Pancreas (tissue), 10 donors: ENCODE measurements at places on chromosomes 3 and 15. TPM values are rescaled to one million over a fixed set of nuclear protein-coding genes. Genes with fewer than 3 reads are reported as not detected.

The CORO2B gene
- total RNA-seq = 3.3 TPM

The FHIT gene
- 15.7 TPM for total RNA-seq

The PLAAT1 gene
- 0.55 TPM for total RNA-seq

The BBX gene
- 23.8 TPM for total RNA-seq

The SST gene
- total RNA-seq = 213 TPM

The ENTPD3 gene
- total RNA-seq = 21.1 TPM

The CCK gene
- not detected for total RNA-seq

The C2CD4B gene
- 30.2 TPM for total RNA-seq

DNA sequence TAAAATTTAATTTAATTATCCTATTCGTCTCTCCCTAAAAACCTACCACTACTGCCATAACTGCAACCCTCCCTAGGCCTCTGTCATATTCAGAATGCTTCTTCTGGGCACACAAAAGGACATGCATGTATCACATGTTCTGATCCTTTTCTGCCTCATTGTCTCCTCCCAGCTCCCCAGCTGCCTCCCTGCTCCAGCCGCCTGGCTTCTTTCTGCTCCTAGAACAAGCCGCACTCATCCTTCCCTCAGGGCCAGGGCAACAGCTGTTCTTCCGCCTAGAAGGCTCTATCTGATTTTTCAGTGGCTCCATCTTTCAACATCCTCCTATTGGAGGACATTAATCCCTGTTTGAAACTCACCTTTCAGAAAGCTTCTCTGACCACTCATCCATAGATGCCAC lies 38.6 kb downstream of the TMED3 start:
- no peak for DNase-seq

DNA sequence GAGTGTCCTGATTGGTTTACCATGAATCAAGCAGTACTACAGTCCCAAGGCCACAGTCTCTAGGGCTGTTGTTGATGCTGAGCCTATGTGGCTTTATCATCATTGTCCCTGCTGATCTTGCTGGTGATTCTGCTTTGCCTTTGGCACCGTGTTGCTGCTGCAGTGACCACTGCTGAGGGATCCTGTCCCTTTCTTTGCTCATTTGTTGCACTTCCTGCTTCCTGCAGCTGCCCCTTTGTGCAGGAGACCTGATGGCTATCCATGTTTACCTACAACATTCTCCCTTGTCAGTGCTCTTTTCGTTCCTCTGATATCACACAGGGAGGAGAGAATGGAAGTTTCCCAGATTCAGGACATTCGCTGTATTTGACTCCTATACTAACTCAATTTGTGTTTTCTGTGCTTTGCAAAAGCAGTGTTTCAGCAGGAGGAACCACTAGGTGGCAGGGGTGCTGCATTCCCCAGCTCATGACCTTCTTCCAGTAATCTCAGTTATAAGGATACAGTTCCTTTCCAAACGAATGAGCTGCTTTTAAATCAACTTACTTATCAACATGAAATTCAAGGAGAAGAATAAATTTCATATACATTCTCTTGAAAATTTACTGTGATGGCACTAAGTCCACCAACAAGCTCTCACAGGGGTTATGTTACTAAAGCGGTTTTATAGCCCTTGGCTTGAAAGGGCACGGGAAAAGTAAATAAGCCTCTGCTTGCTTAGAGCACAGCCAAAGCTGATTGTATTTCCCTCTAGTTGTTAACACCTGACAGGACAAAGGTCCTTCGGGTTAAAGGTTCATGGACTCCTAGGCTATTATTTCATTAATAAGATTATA lies 9.7 kb upstream of the THUMPD3 start:
- DNase-seq = no peak

- no peak for DNase-seq
Observed at GRCh38 chr3:134143828-134144401, 106.7 kb downstream of the RYK start.

DNA sequence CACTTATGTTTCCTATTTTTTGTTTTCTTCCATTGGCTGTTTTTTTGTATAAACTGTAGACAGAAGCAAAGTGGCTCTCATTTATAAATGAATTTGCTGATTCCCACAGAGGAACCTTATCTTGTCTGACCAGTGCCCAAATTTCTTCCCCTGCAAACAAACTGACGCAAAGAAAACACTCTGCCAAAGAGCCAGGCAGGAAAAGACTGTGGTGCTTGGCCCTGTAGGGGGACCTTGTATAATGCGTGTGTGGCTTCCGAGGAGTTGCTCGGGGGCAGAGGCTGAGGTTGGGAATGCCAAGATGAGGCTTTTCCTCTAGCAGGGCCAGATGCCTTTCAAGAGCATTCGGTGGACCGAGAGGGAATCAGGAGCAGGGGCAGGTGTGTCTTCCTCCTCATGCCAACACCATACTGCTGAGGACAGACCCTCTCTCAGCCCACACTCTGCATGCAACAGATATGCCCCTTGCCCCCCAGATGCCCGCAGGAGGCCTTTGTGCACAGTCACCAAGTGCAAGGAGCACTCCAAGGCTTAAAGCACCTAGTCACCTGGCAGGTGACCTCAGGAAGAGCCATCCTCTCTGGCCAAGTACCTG lies 104.3 kb upstream of the ABHD17C start:
- DNase-seq = no peak

GRCh38 chr3:17115186-17115585 lies 230.4 kb downstream of the PLCL2 start:
- DNase-seq = no peak

DNA sequence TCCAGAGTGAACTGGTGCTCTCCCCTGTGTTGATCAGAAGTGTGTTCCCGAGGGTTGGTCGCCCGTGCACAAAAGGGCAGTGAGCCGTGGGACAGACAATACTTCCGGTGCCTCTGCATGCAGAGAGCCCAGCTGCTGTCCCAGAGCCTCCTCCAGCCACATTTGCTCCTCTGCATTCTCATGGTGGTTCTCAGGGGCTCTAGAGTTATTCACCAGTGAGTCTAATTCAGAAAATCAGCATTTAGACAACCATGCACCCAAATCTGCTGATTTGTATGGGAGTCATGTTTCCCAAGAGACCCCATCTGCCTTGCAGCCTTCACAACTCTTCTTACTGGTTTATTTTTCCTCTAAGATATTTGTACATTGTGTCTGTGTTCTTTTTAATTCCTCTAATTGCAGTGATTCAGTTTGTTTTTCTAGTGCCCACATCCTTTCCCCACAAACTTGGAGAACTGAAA lies 107.0 kb upstream of the SPRED1 start:
- no peak for DNase-seq

DNA sequence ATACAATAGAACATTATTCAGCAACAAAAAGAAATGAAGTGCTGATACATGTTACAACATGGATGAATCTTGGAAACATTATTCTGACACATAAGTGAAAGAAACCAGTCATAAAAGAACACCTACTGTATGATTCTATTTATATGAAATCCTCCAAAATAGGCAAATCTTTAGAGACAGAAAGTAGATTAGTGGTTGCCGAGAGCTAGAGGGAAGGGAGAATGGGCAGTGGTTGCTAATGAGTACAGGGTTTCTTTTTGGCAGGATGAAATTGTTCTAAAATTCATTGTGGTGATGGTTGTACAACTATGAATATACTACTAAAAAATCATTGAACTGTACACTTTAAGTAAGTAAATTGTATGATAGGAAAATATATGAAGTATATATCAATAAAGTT lies 6.3 kb upstream of the LRRC58 start:
- DNase-seq = no peak

DNA sequence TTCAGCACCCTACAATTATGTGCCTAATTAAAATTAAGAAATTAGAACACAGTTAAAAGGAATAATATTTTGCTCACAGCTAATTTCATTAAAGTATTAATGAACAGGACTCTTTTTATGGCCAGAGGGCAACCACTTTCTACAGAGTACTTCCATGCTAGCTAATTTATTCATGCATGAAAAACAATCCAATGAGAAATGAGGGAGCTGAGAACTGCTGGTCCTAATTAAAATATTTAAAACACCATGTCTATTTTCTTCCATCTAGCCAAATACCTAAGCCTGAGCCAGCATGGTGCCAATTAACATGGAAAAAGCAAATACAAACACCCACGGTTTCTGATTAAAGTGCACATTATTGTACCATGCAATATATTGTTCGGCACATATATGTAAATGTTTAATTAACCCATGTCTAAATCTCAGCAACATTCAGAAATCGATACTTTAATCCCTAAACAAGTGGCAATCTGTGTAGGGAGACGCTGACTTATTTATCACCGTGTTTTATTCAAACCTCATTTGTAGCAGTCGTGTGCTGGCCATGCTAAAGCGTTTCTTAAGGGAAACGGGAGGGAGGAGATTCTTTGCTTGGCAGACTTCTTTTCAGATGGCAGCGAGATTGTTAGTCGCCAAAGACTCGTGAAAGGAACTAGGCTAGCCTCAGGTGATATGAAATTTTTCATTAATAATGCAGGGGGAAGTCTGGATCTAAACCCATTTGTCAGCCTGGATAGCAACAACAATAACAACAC lies 193.5 kb downstream of the ANXA2 start:
- DNase-seq = no peak

DNA sequence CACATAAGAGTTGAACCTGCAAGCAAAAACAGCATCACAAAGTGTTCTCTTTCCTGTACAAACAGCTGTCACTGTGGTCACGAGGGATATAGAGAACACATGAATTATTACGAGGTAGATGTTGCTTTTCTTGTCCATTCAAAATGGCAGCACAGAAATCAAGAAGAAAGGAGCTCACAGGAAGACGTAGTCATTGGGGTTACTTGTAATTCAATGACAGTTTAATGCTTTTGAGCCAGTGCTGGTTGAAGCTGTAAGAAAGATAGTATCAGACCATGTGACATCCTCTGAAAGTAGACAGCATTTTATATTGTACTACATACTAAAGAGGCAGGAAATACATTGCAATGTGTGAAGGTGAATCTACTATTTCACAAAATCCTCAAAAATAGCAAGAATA lies 140.4 kb downstream of the ABI3BP start:
- no peak for DNase-seq

GRCh38 chr3:66819993-66820501 lies 178.1 kb upstream of the KBTBD8 start:
- no peak for DNase-seq

DNA sequence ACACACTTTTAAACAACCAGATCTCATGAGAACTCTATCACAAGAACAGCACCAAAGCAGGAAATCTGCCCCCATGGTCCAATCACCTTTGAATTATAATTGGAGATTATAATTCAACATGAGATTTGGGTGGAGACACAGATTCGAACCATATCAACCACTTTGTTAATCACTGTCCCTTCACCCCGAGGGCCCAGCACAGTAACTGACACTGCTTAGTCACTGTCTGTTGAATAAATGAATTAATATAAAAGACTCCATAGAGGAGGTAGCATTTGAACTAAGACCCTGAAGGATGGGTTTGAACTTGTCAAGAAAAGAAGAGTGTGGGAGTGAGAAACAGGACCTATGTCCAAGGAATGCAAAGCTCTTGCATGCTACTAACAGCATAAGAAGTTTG lies 276.4 kb downstream of the SHOX2 start:
- no peak for DNase-seq

DNA sequence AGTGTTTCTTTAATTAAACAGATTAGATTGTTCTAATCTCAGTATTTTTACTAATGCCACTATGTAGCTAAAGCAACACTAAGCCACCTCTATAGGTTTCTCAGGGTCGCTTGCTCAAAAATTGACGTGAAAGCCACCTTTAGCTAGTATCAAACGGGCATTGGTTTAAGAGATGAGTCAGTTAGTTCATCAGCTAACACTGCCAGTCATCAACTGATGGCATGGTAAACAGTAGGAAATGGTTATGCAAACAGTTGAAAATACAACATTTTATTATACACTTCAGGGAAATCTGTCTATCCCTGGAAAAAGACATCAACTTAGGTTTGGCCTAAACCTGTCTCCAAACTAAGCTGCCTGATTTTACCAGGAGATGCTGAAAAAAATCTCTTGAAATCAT lies 582.3 kb upstream of the NAALADL2 start:
- no peak for DNase-seq

GRCh38 chr3:138824114-138824506 lies 10.6 kb downstream of the PIK3CB start:
- DNase-seq = no peak

DNA sequence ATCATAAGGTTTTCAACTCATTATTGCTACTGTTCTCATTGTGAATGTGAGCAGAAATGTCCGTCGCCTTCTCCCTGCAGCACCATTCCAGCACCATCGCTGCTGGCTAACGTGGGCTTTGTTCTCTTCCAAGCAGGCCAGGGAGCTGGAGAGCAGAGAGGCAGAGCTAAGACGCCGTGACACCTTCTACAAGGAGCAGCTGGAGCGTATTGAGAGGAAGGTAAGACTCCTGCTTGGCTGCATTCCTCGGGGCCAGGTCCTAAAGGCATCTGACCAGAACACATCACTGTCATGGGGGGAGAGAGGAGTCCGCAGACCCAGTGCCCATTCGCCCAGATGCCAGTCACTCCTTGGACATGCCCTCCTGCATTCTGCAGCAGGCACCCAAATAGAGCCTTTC lies 130.4 kb upstream of the PLXNA1 start:
- DNase-seq = no peak

DNA sequence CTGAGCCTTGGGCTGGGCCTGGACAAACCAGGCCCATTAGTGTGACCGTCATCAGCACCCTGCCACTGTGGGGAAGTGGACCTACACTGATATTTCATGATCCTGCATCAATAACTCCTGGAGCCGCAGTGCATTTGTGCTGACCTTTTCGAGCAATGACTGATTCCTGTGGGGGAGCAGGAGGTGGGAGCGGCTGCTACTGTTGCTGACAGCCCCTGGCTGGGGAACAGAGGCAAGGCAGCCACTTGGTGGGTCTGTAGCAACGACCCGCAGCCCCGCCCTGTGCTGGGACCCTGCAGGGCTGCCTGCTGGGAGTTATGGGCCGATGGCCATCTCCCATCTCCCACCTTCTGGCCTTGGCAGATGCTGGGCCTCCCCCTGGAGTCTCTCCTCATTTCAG lies 42.1 kb downstream of the CCDC33 start:
- no peak for DNase-seq

- no peak for DNase-seq
Observed at GRCh38 chr3:88410259-88410658, 260.5 kb downstream of the C3orf38 start.

DNA sequence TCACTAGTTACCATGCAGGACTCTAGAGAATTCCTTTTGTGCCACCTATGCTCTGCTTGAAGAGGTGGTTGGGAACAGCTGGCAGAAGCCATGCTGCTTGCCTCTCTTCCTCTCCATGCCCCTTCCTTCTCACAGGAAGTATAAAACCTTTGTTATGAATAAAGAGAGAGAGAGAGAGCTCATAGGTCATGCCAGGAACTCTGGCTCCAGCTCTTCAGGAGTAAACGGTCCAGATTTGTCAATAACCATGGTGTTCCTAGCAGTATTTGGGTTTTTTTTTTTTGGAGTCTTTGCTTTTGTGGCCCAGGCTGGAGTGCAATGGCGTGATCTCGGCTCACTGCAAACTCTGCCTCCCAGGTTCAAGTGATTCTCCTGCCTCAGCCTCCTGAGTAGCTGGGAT lies 97.7 kb upstream of the SLC4A7 start:
- no peak for DNase-seq

- DNase-seq = no peak
Observed at GRCh38 chr15:64490598-64491259, 30.4 kb downstream of the ZNF609 start.

- no peak for DNase-seq
Observed at GRCh38 chr3:46684891-46685290, 8.6 kb downstream of the ALS2CL start.

GRCh38 chr3:8988791-8989558 lies 25.7 kb upstream of the RAD18 start:
- DNase-seq = no peak
